ENCODE measurements at places on chromosomes 1 and 21.

DNA sequence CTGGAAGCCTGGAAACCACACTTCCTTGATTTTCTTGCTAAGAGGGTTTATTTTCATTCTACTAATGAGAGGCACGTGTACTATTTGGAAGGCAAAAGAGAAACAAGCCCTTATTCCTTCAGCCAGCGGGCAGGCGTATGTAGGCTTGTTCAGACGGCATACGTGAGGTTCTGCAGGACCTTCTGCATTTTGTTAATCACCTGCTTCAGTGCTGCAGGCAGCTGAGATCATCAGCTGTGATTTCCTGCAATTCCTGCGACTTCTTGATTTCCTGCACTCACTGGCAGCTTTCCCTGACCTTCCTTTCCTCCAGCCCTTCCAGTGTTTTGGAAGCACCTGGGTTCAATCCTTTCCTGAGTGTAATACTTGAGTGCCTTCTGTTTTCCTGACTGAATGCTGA lies 43.4 kb downstream of the TSNAX start:
- no peak for DNase-seq

DNA sequence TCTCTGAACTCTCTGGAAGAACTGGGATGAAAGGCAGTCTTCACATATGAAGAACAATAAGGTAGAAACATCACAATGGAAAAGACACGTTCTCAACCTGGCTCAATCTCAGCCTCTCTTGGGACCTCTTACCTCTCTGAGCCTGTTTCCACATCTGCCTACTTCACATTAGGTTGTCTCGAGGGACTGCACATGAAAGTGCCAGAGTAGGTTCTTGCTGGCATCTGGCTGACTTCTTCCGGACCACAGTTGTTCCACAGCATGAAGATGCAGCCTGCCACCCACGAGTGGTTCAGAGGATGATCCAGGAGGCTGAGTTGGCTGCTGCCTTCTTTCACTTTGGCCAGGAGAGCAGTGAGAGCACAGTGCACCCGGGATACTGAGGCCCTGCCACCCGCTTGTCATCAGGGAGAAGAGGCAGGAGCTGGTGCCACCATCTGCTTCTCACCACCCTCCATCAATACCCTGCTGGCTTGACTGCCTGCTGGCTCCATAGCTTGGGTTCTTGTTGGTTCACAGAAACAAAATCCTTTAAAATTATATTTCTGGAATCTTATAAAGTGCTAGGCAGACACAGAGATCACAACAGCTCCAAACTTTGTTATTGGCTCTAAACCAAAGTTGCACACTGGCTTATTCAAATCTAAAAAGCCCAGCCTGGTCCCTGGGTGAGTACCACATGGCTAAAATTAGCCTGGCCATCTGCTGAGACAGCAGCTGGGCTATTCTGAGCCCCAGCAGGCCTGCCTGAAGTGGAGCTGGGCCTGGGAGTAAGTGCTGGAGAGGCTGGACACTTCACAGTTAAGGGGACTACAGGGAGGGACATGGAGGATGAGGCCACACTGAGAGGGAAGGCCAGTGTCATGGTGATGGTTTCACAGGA lies 46.9 kb upstream of the LIN9 start:
- no peak for DNase-seq

- no peak for DNase-seq
These were observed 7.5 kb upstream of the RAB29 start for GRCh38 chr1:205782627-205783432.

DNA sequence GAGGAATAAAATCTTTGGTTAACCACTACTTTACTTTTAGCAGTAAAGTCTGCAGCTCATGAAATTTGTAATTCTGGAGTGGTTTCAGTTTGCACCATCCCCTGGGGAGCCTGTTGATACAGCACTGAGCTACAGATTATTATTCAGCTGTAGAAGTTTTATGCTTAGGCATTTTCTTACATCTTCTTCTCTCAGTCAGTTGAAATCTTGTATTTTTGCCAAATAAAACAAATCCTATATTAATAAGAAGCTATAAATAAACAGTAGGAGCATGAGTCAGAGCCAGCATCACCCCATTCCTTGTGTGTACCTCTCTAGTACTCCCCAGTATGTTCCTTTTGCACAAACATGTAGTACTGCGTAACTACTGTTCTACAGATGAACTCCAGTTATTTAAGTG lies 118.9 kb downstream of the ATF6 start:
- peak; percentile 59 for DNase-seq

GRCh38 chr1:18182398-18183160 lies 75.0 kb downstream of the IGSF21 start:
- DNase-seq = no peak

DNA sequence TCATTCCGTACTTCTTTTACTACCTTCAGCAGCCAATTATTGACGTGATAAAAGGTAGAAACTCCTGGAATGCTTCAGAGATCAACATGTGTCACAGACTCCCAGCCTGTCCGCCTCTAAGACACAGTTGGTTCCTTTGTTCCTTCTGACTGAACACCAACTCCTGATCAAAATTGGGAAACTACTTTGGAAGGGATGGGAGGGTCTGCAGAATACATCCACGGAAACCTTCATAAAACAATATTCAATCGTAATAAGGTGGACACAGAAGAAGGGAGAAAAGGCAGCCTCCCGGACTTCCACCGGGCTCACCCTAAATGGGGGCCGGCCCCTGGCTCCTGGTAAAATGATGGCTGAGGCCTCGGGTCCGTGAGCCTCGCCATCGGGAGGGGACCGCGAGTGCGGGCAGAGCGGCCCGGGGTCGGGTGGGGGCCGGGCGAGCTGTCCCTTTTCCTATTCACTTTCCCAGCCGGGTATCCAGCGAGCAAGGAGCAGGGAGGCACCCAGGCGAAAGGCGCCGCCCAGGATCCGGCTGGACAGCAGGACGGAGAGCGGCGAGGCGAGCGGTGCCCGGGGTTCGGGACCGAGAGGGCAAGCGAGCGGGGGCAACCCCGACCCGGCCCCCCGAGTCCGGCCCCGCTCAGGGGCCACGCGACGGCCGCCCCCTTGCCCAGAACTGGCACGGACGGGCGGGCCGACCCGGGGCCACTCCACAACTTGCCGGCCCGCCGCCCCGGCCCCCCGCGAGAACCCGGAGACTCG lies 805 bp downstream of the NRIP1 start:
- DNase-seq = peak; percentile 69

DNA sequence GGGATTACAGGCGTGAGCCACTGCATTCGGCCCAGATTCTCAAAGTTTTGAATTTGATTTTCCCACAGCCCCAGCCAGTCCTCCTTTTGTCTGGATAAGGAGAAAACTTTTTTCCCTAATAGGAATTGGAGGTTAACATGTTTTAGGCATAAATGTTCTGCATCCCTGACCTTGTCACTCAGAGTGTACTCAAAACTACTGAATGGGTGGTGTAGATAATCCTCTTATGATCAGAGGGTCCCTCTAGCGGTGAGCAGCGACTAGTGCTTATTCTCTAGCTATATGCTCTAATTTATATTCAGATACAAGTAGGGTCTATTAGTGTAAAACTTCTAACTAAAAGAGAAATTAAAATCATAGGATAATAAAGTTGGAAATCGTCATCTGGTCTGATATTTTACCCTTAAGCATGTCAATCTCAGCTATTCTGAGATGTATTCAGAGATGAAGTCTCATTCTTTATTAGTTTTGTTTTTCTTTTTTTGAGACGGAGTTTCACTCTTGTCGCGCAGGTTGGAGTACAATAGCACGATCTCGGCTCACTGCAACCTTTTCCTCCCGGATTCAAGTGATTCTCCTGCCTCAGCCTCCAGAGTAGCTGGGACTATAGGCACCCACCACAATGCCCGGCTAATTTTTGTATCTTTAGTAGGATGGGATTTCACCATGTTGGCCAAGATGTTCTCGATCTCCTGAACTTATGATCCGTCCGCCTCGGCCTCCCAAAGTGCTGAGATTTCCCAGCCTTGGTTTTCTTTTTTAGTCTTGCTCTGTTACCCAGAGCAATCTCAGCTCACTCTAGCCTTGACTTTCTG lies 2.7 kb upstream of the PSMD4 start:
- peak; percentile 62 for DNase-seq

GRCh38 chr1:212633161-212633560 lies 24.6 kb downstream of the ATF3 start:
- no peak for DNase-seq
